ENCODE measurements at places on chromosomes 6 and 20.

DNA sequence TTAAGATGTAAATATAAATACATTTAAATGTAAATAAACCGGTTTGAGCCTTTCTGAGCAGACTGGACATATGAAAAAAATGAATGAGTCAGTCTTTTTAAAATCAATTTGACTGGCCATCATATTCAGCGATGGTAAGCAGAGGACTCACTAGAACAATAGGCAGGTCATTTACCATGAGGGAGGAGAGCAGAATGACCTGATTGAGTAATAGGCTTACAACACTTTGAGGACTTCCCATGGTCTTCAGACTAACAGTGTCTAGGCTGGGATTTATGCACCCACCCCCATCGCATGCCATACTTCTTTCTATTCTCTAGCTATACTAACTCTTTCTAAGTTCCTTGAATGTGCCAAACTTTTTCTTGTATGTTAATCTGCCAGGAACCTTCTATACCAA lies 241.9 kb upstream of the RAB32 start:
- no peak for DNase-seq

GRCh38 chr6:87197547-87197946 lies 42.2 kb downstream of the ZNF292 start:
- no peak for DNase-seq

DNA sequence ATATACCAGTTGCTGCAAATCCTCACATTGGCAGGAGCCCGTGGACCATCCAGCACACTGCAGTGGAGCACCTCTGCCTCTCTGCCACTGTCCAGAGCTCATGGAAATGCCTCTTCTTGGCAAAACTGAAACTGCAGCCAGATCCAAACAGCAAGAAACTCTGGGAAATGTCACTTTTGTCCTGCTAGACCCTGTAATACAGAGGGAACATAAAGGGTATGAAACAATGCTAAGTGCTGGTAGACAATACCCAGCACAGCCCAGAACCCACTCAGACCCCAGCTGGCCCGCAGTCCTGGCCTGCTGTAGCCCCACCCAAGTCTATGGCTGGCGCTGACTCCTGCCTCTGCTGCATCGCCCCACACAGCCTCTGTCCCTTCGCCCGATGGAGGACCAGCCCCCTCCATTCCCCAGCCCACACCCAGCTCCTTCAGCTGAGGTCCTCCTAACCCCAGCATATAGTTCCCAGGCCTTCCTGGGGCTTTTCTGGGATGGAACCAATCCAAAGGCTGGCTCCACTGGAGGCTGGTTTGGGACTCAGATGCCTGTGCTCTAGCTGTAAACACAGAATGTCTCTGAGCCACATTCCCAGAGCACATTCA lies 242.5 kb downstream of the LRFN2 start:
- no peak for DNase-seq

- no peak for DNase-seq
Observed at GRCh38 chr6:145263778-145264211, 471.5 kb downstream of the EPM2A start.

DNA sequence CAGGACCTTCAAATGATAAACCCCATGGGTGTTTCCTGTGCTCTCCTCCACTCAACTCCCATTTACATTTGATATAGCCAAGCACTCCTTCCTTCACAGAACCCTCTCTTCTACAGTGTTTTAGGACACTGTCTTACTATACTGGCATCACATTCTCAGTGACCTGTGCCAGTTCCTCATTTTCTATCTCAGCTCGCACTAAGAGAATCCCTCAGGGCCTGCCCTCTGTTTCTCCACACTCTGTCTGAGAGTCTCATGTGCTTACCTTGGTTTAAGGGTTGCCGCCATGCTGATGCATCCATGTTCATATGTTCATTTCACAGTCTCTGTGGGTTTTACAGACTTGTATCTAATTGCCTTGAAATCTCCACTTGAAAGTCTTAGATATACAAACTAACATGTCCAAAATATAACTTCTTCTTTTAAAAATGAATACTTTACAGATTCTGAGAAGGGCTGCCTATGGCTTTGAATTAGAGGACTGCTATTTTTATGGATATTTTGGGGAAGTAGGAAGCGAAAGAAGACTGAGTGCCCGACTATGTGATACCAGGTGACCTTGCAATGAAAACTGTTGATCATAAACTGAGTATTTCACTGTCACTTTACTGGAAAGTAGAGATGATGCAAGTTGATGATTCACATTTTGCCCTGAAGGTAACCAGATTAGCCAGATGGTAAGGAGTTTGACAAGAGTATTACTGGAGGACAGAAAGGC lies 153.1 kb upstream of the SIM1 start:
- DNase-seq: no peak

DNA sequence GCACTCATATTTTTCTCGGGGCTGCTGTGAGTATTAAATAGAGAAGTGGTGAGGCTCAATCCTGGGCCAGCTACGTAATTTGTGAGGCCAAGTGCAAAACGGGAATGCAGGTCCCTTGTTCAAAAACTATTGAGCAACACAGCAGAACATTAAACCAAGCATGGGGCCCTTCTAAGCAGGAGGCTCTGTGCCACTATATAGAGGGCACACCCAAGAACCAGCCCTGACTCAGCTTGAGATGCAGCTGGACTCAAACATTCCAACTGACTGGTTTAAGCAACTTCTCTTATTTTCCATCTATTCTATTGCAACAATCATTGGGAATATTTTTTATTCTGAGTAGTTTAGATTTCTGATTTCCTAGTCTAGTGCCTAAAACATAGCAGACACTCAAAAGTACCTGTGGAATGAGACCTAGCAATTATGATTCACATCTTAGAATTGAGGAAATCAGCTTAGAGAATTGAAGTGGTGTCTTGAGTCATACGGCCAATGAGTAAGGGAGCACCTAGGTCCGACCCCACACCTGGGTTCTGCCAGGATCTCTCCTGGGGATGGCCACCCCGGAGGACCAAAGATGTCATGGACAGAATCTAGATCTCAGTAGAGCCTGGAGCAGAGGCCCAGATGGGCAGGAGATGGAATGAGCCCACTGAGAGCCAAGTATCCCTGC lies 1.3 kb downstream of the SIRPB2 start:
- no peak for DNase-seq

GRCh38 chr20:62836967-62837490 lies 20.2 kb downstream of the COL9A3 start:
- peak; percentile 35 for DNase-seq

DNA sequence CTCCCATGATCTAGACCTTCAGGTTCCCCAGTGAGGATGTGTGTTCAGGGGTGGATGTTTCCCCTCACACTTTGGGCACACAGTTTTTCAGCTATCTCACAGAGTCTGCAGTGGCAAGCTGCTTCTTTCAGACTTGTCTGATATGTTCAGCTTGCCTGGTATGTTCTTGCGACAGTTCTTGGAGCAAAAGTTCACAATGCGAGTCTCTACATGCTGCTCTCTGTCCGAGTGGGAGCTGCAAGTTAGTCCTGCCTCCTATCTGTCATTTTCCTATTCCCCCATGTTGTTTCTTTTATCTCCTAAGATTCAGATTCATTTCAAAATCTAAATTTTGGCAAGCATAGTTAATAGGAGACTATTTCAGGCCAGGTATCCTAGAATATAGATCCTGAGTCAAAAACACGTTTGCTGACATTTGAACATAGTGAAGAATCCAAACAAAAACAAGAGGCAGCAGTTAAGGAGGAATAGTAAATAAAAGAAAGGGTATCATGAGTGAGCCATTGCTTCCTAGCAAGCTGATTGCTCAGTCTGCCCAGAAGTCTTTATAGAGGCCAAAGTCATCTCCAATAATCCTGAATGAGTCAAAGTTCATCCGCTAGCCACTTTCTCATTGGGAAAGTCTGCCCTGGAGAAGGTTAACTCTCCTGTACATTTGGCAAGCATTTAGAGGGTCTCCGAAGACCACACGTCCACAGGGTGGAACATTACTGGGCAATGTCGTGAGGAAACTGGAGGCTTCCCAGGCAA lies 140.2 kb upstream of the MOCS1 start:
- no peak for DNase-seq

GRCh38 chr6:22732176-22732970 lies 163.0 kb downstream of the HDGFL1 start:
- no peak for DNase-seq

DNA sequence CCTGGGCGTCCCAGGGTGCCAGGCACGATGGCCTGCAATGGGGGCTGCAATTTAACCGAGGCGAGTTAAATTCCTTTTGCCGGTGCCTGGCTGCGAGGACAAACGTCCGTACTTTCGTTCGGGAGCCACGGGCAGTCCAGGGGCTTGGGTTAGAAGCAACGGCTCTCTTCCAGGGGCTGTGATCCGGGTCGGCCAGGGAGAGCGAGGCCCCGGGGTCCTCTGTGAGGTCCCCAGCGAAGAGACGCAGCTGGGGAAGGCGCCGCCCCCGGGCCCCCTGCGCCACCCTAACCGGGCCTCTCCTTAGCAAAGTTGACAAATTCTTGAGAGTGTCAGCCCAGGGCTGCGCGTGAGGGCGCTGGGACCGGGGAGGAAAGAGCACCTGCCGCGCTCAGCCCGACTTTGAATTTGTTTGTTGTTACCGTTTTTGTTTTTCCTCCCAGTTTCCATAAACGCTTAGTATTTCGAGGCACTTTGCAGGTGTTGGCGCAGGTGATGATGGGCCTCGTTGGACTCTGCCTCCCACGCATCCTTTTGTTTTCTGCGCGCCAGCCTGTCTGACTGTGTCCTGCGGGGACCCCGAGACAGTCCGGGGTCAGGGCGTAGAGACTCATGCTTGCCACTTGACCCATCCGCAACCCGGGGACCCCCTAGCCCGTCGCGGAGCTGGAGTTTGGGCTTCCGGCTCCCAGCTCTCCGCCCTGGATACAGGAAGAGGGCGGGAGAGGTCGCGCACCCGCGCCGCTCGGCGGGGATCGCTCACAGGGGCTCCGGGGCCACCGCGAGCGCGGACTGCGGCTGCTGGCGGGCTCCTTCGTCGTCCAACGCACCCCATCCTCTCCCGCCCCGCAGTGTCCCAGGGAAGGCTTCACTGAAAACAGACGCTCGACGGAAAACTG lies 5.8 kb downstream of the OLIG3 start:
- DNase-seq: no peak

DNA sequence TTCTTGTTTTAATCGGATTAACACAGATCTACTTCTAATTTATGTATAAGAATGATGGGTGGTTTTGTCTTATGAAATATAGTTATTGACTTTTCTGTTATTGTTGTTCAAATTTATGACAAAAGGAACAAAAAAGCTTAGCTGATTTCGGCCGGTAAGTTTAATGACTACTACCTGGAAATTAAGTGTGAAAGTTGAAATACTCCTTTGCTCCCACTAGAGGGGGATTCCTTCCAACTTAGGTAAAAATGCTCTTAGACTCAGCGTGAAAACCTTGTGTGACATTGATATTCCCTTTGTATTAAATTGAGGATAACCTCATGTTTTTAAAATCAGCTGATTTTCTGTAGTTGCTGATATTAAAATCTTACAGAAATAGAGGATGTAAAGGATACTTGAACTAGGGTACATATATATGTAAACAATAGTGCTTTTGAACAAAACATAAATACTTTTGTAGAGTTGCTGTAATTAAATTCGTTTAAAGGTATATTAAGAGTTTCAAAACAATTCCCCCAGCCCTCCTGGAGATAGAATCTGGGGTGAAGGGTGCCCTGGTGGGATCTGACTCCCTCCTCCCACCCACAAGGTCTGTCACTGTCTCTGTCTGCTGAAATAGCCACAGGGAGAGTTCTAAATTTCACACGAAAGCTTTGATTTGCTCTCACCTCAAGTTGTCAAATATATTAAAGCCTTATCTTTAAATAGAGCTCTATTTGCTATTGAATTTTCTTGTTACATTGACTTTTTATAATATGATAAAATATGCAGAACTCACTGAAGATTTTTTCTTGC lies 257.5 kb downstream of the ARID1B start:
- no peak for DNase-seq

DNA sequence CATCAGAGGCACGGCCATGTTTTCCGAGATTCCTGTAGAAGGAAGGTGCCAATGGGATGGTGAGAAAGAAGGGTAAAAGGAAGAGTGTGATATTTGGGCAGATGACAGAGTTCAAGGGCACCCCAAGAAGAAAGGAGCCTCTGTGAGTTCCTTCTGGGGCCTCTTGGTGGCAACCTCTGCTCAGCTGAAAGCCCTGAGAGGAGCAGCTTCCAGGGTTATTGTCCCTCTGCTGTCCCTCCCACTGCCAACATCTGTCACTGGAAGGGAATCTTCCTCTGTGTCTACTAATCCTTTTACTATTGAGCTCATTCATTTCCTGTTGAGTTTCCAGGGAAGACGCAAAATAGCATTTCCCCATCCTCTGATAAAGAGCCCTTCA lies 40.0 kb upstream of the KCNK16 start:
- no peak for DNase-seq

DNA sequence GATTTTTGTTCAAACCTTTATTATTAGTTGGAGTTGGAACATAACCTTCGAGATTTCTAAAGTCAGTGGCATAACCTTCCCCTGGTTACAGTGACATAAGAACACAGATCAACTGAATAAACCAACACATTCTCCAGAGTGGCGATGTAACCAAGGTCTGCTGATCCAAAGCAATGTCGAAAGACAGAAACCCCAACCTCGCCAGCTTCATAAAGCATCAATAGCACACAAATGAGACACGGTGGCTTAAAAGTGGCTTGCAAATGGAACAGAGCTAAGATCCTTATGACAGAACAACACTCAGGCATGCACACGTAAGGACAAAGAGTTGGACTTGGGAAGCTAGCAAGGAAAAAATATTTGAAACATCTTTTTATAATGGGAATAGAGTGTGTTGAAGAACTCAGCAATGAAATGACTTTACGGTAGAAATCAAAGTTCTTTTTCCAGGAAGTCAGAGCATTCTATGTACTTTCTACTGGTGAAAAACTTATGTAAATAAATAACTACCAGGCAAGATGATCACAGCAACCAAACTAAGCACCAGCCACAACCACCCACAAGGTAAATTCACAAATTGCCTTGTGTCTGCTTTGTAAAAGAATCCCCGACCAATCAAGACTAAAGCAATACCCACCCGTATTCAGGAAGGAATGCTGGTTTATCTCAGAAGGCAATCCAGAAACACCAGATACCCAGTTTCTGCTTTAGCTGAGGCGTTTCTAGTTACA lies 61.0 kb upstream of the NHSL1 start:
- no peak for DNase-seq

GRCh38 chr6:138882369-138883017 lies 86.6 kb downstream of the ECT2L start:
- DNase-seq: no peak
